NCI-H2171 (cell line): ENCODE measurements at places on chromosomes 16 and 17.

- peak; percentile 2 for DNase-seq
These were observed 1.6 kb downstream of the HEATR3 start for GRCh38 chr16:50067290-50067853.

GRCh38 chr16:11135464-11135973, 120.5 kb downstream of the SOCS1 start:
- no peak for DNase-seq

- no peak for DNase-seq
These were observed 34.8 kb upstream of the GAS7 start for GRCh38 chr17:10233161-10233560.

DNA sequence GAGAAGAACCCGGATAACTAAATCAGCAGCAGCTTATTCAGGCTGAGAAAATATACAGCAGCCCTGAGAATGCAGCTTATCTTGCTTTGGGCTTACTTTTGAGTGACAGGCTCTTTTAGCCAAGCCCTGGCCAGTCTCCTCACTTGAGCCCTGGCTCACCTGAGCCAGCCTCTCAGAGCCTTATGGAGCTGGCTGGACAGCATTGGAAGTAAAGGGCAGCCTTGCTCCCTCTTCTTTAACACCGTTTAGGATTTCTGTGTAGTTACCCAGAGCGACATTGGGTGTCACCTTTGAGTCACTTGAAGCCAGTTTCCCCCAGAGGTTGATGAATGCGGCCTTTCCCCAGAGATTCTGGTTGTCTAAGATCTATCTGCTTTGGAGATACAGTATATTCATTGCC, 7.7 kb upstream of the NPIPB2 start:
- DNase-seq = peak; percentile 73

DNA sequence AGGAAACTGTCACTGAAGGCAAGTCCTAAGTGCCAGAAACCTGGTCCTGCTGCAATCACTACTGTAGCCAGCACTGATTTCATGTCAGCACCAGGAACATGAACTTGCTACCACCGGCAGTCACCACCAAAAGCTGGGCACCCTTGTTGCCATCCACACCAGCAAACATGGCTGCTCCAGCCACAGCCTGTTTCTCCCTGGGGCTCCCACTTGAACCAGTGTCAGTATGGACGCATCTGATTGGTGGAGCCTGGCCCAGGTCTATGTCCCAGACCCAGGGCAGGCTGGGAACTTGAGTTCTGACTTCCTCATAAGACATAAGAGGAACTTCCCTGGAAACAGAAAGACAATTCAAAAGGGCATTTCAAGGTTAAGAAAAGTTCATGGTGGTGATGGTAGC, 56.5 kb downstream of the COPRS start:
- DNase-seq = no peak

DNA sequence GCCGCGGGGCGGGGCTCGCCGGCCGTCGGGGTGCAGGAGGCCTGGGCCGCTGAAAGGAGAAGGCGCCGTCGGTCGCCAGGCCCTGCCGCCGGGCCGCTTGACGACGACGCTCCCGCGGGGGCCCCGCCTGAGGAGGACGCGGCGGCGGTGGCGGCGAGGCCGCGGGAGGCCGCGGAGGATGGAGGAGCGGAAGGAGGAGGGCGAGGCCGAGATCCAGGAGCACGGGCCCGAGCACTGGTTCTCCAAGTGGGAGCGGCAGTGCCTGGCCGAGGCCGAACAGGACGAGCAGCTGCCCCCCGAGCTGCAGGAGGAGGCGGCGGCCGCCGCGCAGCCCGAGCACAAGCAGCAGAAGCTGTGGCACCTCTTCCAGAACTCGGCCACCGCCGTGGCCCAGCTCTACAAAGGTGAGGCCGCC, 430 bp downstream of the HAPSTR1 start:
- DNase-seq = no peak
